A673 (cell line): ENCODE measurements at places on chromosomes 4 and X.

DNA sequence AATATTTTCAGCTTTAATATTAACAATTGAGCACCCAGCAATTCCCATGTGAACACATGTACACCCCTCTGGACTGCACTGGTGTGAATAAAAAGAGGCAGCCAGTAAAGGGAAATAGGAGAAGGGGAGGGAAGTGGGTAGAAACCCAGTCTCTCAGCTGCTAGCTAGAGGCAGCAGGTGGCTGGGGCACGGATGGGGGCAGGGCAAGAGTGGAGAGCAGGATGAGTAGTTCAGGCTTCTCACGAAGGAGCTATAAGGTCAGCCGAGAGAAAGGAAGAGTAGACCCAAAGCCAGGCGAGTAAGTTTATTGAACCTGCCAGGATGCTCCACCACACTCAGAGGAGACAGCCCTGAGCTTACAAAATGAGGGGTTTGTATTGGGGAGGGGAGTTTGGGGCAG lies 184.8 kb upstream of the MTMR8 start:
- DNase-seq, result no peak

GRCh38 chr4:141090473-141090872 lies 42.8 kb downstream of the RNF150 start:
- no peak for DNase-seq

DNA sequence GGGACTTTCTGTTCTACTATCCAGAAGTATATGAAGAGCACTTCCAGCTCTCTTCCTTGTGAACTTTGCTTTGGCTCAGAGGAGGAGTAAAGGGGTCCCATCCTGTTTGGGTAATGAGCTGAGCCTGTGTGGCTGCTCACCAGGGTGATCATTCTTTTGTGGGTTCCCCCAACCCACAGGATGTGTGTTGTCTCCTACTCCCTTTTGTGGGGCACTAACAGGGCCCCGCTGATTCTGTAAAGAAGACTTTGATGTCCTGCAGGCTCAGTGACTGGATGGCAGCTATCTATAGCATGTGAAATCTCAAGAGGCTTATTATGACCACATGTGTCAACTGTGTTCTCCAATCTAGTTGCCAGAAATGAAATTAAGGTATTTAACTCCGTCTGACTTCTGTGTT lies 40.8 kb downstream of the ZNF518B start:
- no peak for DNase-seq

GRCh38 chr4:26060286-26060685 lies 146.3 kb downstream of the SMIM20 start:
- DNase-seq, result no peak

DNA sequence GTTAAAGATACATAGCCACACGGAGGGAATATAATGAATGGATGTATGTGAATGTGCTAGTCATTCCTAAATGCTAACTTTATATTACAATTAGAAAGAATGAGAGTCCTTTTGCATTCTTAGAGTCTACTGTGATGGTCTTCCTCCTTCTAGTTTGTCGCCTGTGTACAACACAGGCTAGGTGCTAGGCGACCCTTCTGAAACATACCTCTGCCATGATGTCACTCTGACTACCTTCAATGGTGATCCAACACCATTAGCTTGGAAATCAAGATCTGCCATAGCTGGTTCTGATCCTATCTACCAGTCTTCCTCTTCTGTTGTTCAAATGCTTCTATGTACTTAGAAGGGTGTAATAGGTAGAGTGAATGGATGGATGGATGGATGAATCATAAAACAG lies 151.2 kb downstream of the MGST2 start:
- no peak for DNase-seq

DNA sequence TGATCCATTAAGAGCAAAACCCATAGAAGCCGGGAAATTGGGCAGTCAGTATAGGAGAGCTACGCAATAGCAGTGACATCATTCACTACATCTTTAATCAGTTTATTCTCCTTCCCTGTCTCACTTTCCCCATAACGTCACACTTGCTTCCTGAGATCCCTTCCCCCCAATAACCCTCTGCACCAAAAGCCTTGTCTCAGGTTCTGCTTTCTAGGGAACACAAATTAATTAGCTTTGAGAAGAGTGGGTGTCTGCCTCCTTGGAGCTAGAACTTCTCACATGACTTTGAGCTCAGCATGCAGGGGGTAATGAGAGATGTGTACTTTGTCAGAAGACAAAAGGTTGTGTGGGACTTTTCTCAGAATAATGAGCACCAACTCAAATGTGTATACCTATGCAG lies 128.3 kb upstream of the MAOA start:
- no peak for DNase-seq

DNA sequence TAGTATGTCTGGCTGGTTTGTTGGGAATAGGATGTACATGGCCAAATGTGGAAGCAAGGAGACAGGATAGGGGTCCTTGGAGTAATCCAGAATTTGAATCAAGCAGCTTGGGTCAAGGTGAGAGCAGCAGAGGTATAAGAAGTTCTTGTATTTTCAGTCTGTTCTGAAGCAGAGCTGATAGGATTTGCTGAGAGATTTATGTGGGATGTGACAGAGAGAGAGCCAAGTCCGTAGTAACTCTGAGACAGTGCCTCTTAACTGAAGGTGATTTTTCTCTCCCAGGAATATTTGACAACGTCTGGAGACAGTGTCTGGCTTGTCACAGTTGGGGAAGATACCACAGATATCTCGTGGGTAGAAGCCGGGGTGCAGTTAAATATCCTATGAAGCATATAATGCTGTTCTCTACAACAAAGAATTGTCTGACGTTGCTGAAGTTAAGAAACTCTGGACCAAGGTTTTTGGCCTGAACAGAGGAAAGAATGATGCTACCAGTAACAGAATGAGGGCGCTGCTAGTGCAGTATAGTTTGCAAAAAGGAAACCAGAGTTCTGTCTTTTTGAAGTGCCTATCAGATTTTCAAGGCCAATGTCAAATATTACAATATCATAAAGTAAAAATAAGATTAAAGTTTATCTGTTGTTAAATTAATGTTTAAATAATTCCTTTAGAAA lies 184.0 kb downstream of the ARHGAP24 start:
- DNase-seq, result no peak

- no peak for DNase-seq
These were observed 161.6 kb upstream of the HCCS start for GRCh38 chrX:10949541-10949940.

GRCh38 chr4:174222266-174222872 lies 61.1 kb downstream of the FBXO8 start:
- peak; percentile 53 for DNase-seq
